ENCODE measurements at places on chromosomes 16 and 17.

DNA sequence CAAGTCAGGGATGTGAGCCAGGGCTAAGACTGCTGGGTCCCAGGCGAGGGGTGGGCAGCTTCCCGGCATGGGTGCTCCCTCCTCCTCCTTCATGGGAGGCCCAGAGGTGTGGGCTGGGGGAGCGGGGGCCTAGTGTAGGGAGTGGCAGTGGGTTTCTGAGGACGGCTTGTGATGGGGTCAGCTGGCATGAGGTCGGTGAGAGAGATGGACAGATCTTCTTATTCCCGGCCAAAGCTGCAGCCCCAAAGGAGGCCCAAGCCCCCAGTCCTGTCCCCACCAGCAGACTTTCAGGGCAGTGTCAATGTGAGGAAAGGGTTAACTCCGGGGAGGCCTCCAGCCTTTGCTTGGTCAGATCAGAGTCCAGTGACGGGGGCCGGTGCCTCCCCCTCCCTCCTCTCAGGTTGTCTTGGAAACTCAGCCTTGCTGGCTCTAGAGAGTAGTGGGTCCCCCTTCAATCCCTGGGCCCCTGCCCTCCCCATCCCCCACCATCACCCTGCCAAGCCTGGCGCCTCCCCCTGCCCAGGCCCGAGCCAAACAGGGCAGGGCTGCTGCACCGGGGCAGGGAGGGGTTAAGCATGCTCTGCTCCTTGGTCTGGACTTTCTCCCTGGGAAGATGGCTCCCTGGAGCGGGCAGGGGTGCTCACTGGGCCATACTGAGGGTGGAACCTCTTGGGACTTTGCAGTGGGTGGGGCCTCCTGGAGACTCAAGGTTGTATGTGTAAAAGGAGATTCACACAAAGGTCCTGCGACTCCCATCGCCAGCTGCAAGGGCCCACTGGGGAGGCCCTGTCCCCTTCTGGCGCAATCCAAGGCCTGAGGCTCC is 12.4 kb downstream of the NAT9 start:
- no peak for DNase-seq

DNA sequence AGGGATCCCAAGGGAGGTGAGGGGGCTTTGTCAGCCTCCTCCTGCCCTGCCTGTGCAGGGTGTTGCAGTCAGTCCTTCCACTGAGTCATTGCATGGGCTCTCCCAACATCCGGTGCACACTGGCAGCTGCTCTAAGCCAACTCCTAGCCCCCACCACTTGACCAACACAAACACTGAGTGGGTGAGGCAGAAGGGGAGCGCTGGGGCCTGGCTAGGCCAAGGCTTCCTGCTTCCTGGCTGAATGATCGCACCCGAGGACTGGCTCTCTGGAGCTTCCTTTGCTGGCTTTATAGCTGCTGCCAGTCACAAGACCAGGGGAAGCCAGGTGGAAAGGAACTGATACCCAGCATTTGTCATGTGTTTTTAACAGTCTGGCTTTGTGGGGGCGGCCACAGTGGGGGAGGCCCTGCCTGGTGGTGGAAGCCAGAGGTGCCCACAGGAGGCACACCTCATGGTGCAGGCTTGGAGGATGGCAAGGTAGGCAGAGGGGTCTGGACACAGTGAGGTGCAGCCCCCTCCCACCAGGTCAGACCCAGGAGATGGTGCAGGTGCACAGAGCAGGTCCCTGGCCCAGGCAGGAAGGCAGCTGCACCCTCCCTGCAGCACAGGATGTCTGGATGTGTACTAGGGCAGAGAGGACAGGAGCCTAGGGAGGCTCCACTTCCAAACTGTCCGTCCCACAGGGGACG is 6.8 kb downstream of the MPG start:
- DNase-seq, result peak; percentile 21

GRCh38 chr17:185445-186138 is 4.1 kb upstream of the DOC2B start:
- no peak for DNase-seq

GRCh38 chr16:29139261-29139802 is 154.5 kb downstream of the LAT start:
- DNase-seq, result no peak

DNA sequence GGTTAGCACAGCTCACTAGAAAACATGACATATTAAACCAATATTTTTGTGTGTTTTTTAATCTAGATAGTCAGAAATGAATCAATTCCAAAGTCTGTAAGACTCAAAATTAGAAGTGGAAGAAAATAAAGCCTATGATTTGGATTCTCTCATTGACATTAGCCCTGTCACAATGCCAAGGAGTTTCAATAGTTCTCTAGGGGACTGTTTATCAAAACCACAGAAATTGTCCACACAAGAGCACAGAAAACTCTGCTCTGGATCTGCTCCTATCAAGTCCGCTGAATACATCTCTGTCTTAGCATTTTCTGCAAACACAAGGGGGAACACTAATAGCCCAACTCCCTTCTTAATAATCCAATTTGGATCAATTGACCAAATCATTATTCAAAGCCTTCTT is 152.0 kb downstream of the HS3ST3B1 start:
- no peak for DNase-seq

GRCh38 chr16:82999711-83000110 is 372.9 kb downstream of the CDH13 start:
- no peak for DNase-seq

DNA sequence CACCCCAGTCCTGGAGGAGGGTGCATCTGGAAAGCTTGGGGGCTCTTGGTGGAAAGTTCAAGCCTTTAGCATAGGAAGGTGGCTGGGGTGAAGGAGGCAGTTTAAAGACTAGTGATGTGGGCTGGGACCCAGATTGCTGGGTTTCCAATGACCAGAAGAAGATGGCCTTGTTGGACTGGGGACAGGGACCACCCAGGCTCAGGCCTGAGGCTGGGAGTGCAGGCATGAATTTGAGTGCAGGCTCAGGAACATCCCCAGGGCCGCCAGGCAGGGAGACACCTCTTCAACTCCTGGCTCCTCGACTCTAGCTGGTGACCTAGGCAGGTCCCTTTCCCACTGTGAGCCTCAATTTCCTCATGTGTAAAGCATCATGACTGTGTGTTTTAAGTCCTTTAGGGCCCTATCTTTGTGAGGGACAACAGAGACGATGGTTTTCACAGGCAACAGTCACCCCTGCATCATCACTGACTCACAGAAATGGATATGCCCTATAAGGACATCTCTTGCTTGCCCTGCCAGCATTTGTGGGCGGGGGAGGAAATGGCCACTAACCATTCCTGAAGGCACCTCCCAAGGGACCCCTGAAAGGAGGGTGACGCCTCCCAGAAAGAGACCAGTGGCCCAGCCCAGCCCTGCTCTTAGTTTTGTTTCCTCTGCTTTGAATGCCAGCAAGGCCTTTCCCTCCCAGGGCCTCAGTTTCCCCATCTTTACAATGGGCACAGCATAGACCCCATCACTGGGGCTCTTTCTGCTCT is 11.1 kb downstream of the NLRC5 start:
- no peak for DNase-seq

DNA sequence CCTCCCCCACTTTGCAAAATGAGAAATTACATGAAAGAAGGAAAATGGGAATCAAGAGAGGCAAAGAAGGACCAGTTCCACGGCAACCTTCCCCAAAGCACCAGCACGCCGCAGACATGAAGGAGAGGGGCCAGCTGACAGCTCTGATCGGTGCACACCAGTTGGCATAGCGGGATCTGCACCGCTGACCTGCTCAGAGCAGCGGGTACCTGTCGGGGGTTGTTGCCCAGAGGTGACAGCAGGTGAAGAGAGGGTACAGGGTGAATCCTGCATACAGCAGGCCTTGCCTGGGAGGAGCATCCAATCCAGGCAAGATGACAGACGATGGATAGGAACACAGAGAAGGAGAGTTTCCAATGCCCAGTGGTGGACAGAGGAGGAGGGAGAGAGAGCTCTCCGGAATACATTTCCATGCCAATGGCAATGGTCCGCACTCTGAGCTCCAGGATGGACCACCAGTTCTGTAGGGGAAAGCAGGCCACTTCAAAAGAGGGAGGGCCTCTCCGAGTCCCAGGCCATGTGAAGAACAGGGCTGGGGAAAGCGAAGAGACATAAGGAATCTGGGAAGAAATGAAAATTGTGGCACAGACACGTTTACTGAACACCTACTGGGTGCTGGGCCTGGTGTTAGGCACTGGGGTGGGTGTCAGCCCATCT is 24.0 kb downstream of the CEP295NL start:
- DNase-seq, result no peak

DNA sequence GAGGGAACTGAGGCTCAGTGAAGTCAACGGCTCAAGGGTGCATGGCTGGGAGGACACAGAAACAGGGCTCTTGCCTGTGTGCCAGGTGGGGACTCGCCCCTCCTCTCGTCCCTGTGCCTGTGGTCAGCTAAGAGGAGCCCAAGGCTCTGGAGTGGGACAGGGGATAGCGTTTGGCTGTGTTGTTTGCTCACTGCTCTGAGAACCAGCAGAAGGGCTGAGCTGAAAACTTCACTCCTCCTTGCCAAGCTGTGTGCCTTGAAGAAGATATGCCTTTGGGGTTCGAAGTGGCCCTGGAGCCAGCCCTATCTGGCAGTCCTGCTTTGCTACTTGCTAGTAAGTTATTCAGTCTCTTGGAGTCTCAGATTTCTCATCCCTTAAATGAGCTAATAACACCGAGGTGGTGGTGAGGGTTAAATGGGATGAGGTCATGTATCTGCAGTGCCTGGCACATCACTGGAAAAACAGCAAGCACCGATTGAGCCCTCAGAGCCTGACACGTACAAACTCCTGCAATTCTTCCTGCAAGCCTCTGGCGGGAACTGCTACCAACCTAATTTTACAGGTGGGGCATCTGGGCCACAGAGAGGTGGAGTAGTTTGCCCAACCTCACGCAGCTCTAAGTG is 17.7 kb downstream of the FOXL1 start:
- DNase-seq, result no peak

GRCh38 chr17:32651084-32651483 is 164.3 kb downstream of the CDK5R1 start:
- no peak for DNase-seq

- no peak for DNase-seq
These were observed 73.1 kb upstream of the TANC2 start for GRCh38 chr17:62892870-62893338.

DNA sequence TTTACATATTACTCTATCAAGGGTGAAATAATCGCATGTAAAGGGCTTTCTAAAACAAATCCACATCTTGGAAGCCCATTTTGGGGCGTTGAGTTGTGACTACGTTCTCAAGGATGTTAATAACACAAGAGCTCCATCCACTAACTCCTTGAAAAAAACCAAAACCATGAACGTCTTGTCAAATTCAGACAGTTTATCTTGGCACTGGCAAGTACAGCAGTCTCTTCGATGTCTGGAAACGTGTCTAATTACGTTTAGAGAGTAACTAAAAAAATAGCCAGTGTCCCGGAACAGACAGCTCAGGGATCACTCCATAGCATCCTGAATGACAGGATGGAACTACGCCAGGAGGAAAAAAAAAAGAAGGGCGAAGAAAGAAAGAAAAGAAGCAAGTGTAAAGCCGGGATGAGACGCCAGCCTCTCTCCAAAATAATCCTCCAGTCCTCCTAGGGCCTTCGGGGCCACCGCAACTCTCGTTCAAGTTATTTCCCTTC is 954 bp downstream of the MYO1D start:
- no peak for DNase-seq

- DNase-seq, result no peak
These were observed 270.1 kb downstream of the PHKB start for GRCh38 chr16:47731252-47731651.

GRCh38 chr16:87585442-87586200 is 16.7 kb upstream of the JPH3 start:
- no peak for DNase-seq

GRCh38 chr16:69598045-69598444 is 32.3 kb downstream of the NFAT5 start:
- DNase-seq, result no peak

DNA sequence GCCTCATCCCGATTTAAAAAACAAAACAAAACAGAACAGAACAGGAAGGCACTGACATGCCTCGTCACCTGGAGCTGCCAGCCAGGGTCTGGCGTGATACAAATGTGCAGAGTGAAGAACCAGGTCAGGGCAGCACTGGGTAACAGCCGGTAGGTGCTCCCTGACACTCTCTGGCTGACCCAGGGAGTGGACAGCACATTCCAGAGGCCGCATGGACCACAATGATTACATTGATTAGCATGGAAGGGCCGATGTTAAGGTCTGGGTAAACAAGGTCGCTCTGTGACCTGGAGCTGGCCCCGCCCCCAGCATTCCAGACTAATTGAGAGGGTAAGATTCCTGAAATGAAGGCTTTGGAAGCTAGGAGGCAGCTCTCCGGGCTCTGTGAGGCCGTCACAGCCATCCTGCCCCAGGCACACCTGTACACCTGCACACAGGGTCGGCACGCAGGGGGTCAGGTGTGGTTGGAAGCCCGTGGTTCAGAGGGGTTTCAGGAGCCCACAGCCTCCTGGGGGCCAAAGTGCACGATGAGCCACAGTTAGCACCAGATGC is 21.4 kb downstream of the PIEZO1 start:
- no peak for DNase-seq

- no peak for DNase-seq
These were observed 170.3 kb downstream of the CHD9 start for GRCh38 chr16:53224951-53225533.

DNA sequence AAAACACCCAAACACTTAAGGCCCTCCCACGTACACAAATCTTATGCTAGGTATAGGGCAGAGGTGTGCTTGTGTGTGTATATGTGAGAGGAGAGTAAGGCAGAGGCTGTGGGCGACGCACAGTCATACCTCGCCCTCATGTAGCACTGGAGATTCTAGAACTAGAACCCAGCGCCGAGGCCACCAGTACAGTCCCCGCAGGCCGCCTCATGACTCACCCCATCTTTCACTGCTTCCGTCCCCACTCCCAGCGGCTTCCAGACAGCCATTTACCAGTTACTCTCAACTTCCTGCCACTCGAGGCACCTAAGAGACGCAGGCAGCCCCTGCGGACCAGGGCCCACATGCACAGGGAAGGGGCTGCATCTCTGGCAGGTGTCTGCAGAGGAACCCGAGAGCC is 23.2 kb upstream of the CYTH1 start:
- peak; percentile 63 for DNase-seq

DNA sequence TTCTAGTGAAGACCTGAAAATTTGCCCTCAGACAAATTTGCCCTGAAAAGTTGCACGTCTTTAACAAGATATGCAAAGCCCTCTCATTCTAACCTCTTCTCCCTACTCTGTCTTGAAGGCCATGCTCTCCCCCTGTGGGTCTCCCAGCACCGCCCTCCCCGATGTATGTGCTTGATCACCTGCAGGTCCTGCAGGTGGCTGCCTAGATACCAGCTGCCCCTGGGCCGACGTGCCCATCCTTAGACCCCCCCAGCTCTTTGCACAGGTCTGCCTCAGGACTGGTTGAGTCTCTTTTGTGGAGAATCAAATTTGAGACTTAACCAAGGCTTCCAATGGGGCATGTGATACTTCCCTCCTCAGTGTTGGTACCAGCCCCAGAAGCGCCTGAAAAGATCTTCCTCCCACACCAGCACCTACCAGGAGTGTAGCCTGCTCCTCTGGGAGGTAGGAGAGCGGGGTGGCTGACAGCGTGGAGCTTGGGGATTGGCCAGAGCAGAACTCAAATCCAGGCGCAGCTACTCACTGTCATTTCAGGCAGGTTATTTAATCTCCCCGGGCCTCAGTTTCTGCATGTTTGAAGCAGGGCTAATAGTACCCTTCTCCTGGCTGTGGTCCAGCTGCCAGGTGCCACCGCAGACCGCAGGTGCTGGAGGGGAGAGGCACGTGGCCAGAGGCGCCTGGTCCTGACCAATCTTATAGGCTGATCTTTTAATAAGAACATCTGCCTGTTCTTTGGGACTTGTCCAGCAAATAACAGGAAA is 4.5 kb upstream of the MRPL38 start:
- DNase-seq, result no peak
